CD4-positive, alpha-beta T cell treated with Interleukin-6 at 100 ng/mL for 8 hours (primary cell): ENCODE measurements at places on chromosomes 4 and X.

GRCh38 chr4:187046471-187046870 is 322.8 kb upstream of the FAT1 start:
- DNase-seq, result no peak

DNA sequence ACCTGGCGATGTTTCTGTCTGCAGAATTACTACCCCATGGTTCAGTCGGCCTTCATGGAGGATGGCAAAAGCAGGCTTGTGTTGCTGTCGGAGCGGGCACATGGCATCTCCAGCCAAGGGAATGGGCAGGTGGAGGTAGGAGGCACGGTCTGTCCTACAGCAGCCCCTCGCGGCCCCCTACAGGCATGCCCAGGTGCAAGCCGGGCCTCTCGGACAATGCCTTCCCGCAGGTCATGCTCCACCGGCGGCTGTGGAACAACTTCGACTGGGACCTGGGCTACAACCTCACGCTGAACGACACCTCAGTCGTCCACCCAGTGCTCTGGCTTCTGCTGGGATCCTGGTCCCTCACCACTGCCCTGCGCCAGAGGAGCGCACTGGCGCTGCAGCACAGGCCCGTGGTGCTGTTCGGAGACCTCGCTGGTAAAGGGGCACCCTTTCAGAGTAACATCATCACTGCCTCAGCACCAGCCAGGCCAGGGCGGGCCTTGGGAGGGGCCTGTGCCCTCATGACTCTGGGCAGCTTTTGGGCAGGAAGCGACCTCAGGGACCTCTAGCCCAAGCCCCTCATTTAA is 29.5 kb upstream of the MRFAP1 start:
- DNase-seq, result no peak

GRCh38 chr4:104344342-104344980 is 150.2 kb downstream of the CXXC4 start:
- DNase-seq, result no peak

GRCh38 chr4:22216278-22216677 is 267.7 kb upstream of the KCNIP4 start:
- no peak for DNase-seq
